ENCODE measurements at places on chromosomes 1 and 21.
A peak's percentile ranks its signal among the peaks of the same experiment; 100 is the strongest.

DNA sequence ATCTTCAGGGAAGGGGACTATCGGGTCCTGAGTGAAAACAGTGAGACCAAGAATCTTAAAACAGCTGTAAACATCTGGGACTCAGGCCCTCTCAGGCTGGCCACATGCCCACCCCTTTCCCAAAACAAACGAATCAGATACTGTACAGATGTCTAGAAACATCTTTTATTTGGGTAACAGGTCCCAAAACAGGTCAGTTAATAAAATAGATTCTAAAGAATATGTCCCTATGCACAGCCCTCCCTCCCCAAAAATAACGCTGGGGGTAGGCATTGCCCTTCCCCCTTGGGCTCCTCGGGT is 499 bp upstream of the CRTC2 start:
- no peak for DNase-seq

GRCh38 chr1:222627232-222627631 is 9.3 kb downstream of the MIA3 start:
- DNase-seq, result no peak

GRCh38 chr1:168903237-168903830 is 174.3 kb upstream of the DPT start:
- DNase-seq, result no peak

GRCh38 chr1:74526708-74527107 is 14.3 kb upstream of the LRRC53 start:
- DNase-seq, result no peak

DNA sequence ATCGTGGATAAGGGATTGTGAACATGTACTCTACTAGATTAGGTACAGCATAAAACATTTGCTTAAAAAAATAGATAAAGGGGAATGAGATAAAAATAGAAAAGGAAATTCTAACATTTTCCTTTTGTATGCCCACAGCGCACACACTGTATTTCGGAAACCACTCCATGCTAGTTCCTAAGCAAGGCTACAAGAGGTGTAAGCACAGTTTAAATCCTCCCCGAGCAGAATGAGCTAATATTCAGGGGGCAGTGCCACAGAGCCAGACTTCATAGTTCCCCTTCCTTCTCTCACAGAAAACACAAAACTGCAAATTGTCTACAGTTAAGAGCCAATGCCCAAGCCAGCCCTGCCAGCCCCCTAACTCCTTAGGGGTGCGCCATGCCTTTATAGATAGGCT is 159.4 kb downstream of the ZNF281 start:
- no peak for DNase-seq

DNA sequence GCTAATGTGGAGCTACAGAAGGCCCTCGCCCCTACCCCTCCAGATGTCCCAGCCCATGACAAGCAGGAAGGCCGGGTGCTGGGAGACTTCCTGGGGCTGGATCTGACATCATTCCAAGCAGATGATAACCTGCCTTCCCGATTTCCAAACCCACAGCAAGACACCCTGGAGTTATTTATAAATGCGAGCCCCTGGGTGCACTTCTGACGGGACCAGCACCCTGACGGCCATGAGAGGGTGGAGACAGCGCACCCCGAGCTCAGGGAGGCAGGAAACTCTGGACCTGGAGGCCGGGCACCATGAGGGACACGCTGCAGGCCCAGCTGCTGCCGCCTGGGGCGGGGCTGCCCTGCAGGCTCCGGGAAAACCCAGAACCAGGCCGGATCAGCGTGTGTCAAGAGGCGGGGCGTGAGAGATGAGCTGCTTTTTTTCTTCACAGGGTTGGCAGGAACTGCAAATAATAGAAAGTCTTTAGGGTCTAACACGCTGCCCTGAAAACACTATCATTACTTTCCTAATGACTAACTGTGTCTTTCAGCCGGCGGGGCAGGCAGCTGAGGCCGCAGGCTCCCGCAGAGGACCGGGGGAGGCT is 2.5 kb upstream of the PCBP3 start:
- DNase-seq, result peak; percentile 54

DNA sequence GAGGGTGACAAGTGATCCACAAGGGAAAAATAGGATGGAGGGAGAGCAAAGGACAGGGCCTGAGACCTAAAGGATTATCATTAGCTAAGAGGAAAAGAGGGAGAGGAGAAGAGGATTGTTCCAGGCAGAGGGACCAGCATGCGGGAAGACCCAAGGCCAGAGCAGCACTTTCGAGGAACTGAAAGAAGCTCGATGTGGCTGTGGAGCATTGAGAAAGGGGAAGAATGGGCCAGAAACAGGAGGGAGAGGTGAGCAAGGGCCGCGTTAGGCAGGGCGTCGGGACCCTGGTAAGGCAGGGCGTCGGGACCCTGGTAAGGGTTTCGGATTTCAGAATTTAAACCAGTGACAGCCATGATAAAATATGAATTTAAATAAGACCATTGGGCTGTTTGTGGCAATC is 22.8 kb upstream of the CSF1 start:
- DNase-seq, result no peak

GRCh38 chr1:214022229-214022791 is 34.5 kb downstream of the PROX1 start:
- DNase-seq, result no peak

DNA sequence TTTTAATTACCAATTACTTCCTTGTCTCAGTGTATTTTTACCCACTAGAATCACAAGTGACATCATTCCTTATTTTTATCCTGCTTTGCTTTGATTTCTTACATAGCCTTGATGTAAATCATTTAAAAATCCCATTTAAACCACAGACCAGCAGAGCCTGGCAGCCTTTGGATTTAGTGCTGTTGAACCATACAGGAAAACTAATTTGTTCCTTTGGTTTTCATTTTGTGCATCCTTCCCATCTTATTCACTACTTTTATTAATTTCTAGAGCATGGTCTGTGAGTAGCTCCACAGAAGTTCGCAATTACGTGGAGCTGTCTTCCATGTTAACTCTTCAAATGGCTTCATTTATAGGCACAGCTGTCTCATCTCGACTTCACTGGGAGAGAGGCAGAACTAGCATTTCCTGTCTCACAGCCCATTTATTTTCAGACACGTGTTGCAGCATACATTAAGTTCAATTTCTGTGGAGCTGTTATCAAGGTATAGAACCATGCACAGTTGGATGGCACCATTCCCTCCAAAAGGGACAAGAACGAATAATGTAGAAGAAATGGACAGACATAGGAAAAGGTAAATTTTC is 235.3 kb downstream of the MRPL39 start:
- peak; percentile 62 for DNase-seq

DNA sequence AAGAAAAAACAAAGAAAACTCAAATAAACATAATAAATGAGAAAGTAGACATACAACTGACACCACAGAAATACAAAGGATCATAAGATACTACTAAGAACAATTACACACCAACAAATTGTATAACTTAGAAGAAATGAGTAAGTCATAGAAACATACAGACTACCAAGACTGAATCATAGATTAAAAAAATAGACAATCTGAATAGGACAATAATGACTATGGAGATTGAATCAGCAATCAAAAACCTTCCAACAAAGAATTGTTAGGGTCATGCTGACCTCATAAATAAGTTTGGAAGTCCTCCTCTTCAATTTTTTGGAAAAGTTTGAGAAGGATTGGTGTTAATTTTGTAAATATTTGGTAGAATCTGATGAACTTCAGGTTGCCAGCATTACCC is 159.0 kb downstream of the PTBP2 start:
- no peak for DNase-seq

GRCh38 chr1:50977575-50978143 is 7.6 kb downstream of the CDKN2C start:
- DNase-seq, result peak; percentile 25

All from A172 (cell line).